ENCODE measurements at places on chromosomes 16 and 17.

DNA sequence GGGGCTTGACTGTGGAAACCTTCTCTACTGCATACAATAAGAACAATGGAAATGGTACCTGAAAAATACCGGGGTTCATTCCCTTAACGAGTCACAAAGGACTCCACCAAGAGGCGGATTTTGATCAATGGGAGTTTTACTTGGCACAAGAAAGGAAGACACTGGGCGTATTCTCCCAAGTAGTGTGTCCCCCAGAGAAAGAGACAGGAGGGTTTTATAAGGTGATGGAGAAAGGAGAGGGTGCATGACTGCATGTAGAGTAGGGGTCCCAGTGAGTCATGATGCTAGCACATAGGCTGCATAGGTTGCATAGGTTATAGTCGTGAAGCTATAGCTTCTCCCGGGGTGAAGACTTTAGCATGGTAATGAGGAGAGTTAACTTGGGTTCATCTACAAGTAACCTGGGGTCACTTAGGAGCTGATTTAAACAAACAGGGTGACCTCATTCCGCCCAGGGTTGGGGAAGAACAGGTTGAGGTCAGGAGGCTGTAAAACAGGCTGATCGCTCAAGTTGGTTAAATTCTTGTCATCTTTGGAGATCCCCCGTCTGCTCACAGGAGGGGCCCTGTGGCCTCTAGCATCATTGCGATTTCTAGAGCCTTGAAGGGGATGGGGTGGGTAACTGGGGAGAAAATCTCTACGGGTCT lies 1.5 kb downstream of the MPV17L start:
- DNase-seq, result no peak

DNA sequence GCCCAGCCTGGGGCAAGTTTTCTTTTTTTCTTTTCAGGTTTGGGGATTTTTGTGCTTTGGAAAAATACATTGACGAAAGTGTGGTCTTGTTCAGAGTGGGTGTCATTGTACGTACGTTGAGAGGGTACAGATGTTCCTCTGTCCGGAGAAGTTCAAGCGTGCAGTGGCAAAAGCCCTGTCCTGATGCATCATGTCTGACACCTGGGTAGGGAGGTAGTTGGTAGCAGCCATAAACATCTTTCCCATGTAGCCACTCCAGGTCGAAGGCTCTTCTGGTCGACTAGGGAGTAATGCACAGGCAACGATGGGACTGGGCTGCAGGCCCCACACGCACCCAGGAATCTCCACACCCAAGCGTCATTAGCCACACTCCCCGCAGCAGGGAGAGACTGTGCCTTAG lies 27.4 kb downstream of the WIPI1 start:
- DNase-seq, result no peak

- no peak for DNase-seq
Measured at GRCh38 chr16:66069587-66069986, 296.9 kb upstream of the CDH5 start.

DNA sequence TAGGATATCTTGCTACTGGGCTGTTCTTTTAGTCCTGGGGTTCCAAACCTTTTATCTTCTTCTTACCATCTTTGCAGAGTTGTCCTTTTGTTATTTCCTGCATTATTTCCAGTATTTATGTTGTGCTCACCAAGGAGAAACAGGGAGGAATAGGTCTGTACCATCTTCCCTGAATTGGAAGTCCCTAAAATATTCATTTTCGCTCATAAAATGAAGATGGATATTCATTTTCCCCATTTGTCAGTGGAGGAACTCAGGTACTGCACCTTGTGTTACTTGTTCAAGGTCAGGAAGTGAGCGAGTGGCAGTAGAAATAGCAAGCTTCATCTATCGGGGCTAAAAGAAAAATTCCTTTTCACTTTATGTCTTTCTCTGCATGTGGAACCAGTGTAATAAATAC lies 989.7 kb downstream of the CDH11 start:
- DNase-seq, result no peak

GRCh38 chr16:88924834-88925539 lies 52.0 kb downstream of the CBFA2T3 start:
- DNase-seq, result no peak

GRCh38 chr17:177762-178161 lies 3.7 kb downstream of the DOC2B start:
- DNase-seq, result no peak

GRCh38 chr17:37494401-37494831 lies 4.7 kb downstream of the DUSP14 start:
- DNase-seq, result no peak

DNA sequence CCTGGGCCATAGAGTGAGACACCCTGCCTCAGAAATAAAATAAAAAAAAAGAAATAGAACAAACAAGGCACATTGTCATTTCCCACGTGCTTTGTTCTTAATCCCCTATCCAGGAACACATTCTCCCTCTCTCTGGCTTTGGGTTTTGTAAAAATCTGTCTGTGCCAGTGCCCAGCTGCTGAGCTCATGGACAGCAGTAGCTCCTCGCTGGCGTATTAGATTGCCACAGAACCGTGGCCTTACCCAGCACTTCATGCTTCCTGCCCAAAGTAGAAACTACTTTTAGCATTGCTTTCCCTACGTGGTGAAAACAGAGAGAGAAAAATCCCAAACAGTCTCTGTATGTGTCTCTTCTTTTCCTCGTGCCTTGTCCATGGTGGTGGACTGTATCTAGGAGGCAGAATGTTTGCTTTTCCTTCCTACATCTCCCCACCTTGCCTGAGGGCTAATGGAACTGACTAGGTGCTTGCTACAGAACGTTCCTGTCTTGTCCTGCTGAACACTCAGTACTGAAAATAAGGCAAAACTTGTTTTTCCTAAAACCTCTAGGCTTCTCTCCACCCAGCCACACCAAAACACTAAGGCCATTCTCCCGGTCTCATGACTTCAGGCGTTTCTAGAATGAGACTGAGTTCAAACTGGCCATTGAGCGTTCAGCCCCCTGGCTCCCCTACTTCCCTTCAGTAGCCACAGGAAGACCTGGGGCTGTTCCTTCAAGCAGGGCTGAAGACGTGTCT lies 26.1 kb downstream of the MNT start:
- no peak for DNase-seq

GRCh38 chr16:17368951-17369350 lies 101.8 kb downstream of the XYLT1 start:
- no peak for DNase-seq

GRCh38 chr17:76585033-76585648 lies 519 bp downstream of the ST6GALNAC2 start:
- no peak for DNase-seq

GRCh38 chr17:59825533-59826322 lies 67.0 kb downstream of the TUBD1 start:
- DNase-seq, result no peak

DNA sequence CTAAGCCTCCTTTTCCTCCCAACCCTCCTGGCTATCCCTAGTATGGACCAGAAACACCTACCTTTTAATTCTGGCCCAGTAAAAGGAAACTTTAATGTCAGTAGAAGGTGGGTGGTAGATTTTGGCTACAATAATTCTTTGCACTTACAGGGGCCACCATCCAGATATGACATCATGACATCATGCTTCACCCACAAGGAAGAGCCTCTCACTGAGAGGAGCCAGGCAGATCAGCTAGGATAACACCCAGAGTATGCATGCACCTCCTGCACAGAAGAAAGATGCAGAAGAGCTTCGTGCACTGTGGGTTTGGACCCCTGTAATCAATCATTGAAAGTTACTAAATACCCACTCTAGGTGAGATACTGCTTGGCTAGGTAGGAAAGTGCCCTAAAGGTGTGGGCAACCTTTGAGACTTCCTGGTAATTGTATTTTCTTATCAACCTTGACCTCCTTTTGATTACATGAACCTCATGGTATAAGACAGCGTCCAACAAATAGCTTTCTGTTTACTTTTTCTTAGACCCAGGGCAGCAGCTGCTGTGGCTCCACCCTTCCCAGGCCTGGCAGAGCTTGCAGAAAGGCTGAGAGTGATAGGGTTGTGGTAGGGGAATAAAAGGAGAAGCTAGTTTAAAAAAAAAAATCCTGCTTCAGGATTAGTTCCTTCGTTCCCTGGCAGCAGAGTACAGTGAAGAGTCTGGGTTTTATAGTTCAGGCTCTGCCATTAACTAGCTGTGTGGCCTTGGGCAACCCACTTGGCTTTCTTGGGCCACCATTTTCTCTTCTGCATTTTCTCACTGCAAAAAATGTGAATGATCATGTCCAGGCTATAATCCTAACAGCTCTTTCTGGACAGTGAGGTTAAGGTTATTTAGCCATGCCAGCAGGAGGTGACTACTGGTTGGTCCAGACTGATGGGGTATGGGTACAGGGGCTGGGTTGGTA lies 6.2 kb downstream of the MAP3K14 start:
- DNase-seq, result no peak

- no peak for DNase-seq
Measured at GRCh38 chr17:77361986-77362620, 221.3 kb downstream of the SEC14L1 start.

DNA sequence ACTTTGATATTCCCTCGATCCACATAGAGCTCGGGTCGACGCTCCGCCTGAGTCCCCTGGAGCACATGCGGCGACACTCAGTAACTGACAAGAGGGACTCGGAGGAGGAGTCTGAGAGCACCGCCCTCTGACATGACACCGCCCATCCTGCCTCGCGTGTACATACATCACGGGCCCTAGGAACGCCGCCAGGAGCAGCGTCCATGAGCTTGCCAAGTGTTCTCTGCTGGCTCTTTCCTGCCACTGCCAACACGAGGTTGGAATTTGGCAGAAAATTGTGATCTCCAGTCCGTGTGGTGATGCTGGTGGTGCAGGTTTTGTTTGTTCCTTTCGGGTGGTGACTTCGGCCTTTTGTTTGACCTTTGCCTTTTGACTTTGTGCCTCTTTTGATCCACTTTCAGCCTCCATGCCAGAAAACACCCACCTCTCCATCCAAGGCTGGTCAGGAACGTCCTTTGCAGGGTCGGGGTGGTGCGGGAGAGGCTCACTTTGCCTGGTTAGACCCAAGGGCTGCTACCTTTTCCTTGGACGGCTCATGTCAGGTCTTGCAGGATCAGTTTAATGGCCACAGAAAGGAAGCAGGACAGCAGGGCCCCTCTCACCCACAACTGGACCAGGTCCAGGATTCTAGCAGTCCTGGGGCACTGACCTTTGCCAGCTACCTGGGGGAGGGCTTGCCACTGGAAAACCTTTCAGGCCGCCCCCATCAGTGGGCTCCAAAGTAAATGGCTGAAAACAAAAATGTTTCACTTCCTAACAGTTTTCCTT lies 27.6 kb downstream of the ELAC2 start:
- no peak for DNase-seq

DNA sequence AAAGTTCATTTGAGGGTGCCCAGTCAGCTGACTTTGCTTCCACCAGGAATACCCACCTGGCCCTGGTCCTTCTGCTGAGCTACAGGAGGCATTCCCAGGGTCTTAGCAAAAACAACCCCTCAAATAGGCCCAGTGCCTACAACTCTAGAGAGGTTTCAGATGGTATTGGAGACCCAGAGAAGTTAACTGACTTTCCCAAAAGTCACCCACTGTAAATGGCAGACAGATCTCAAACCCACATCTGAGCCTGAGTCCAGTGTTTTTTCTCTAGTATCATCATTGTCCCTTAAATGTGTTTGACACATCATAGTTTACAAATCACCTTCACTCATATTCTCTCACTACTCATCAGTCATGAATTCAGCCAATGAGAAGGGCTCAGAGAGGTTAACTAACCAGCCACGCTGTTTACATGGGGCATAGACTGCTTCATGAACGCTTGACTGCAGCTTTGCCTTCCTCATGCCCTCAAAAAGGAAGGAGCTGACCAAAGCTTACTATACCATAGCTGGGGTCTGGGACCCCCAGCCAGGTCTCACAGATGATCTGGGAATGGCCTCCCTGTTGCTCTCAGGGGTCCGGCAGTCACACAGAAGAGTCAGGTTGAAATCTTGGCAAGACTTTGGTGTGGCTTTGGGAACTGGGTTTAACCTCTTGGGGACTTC lies 3.7 kb downstream of the PHOSPHO1 start:
- no peak for DNase-seq

DNA sequence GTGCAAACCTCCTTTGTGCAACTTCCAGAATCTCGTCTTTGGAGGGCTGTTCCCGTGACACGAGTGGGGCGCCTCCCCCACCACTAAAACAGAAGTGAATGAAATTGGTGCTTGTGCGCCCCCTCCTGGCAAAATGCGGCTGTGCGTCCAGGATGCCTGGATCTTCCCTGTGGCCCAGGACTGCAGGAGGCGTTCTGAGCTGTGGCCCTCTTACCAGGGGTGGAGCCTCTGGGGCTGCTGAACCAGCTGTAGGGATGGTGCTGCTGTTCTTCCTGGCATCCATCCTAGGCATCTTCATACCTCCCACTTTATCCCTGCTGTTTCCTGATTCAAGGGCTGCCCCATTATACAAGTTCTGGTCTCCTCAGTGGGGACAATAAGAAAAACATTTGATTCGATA lies 18.5 kb upstream of the NAGLU start:
- DNase-seq, result no peak

- DNase-seq, result no peak
Measured at GRCh38 chr17:66317629-66318028, 15.2 kb downstream of the PRKCA start.

DNA sequence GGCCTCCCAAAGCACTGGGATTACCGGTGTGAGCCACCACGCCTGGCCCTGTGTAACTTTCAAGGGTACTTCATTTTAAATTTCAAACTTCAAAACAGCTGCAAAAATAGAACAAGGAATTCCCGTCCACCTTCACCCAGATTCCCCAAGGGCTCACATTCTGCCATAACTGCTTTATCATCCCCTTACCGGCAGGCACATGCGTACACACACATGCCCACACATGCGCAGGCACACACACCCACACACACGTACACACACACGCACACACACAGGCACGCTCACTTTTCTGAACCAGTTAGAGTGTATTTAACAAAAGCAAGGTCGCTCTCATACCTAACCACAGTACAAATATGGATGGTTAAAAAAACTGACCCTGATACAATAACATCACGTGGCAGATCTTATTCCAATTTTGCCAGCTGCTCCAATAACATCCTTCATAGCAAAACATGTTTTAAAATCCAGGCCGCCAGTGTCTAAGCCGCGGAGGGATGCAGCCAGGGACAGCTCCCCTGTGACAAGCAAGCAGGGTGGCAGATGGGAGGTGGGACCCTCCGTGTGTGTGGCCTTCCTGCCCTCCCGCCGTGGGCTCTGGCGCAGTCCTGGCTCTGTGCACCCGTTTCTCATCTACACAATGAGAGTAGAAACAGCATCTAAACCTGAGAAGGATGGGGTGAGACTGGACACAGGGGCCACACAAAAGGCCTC lies 23.1 kb downstream of the PDIA2 start:
- DNase-seq, result no peak

DNA sequence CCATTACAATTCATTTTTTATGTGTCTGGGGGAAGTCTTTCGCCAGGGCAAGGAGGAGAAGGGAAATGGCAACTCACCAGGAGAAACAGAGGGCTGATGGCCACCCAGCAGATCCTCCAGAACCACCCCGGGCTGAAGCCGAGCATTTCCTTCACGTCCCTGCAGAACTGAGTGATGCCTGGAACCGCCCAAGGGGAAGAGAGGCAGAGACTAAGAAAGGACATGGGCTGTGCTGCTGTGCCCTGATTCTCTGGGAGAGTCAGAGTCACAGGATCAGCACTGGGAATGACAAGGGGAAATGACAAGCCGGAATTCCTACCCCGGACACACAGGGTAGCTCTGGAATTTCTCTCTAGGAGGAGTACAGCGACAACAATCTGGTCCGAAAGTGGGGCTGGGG lies 27.8 kb downstream of the SLC6A4 start:
- DNase-seq, result no peak

Measured in right lung (tissue), 10 donors.